ENCODE measurements at places on chromosomes 7 and 10. TPM values are rescaled to one million over a fixed set of nuclear protein-coding genes. Genes with fewer than 3 reads are reported as not detected.

GRCh38 chr10:63622097-63622496 lies 100.9 kb downstream of the REEP3 start:
- no peaks in the 10 kb centered on the region for H3K27me3 ChIP-seq
- H3K36me3 ChIP-seq, result peaks cover 10% of the 10 kb centered on the region
- no peaks in the 10 kb centered on the region for H3K4me1 ChIP-seq
- H3K4me3 ChIP-seq, result no peak overlapping the region
- no peak overlapping the region for H3K27ac ChIP-seq

DNA sequence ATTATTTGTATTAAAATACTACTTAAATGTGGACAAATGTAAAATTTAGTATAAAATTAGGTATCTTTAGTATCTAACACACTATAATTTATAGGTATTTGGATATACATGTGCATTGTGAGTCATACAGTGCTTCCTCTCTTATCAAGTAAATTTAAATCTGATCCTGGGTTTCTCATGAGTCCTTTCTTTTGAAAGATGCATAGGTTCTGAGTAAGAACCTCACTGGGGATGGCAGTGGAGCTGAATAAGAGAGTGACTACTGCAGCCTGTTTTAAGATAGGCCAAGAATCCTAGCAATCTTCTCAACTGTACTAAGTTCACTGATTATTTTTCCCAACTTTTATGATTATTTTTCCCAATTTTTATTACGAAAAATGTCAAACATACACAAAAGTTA lies 16.2 kb downstream of the CEP55 start:
- H3K27ac ChIP-seq, result no peak overlapping the region
- H3K4me3 ChIP-seq, result no peak overlapping the region
- H3K36me3 ChIP-seq, result peaks cover 43% of the 10 kb centered on the region
- H3K27me3 ChIP-seq, result no peaks in the 10 kb centered on the region
- peaks cover 25% of the 10 kb centered on the region for H3K4me1 ChIP-seq

DNA sequence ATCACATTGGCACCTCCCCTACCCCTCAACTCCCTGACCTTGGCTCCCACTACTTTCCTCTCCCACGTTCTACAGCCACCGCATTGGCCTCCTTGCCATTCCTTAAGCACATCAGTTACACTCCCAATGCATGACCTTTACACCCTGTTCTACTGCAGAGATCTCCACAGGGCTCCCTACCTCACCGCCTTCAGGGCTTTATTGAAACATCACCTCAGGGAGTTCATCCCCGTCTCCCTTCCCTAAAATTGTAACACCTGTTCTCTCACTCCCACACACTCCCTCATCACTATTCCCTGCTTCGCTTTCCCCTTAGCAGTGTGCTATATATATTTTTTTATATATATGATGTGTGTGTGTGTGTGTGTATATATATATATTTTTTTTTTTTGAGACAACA lies 18.5 kb downstream of the CNNM1 start:
- no peak for DNase-seq
- no peaks in the 10 kb centered on the region for H3K27me3 ChIP-seq

GRCh38 chr10:32327364-32327691 lies 19.6 kb downstream of the EPC1 start:
- H3K4me3 ChIP-seq, result no peak overlapping the region
- peaks cover 81% of the 10 kb centered on the region for H3K4me1 ChIP-seq
- H3K36me3 ChIP-seq, result peaks cover 4% of the 10 kb centered on the region
- no peak for DNase-seq

Gene LIPM
- total RNA-seq, result not detected

Gene CALHM3
- total RNA-seq, result not detected

Gene LRIT1
- not detected for total RNA-seq

Gene SPDYE2B
- total RNA-seq, result not detected
